ENCODE measurements at places on chromosomes 13 and 19. TPM values are rescaled to one million over a fixed set of nuclear protein-coding genes. Genes with fewer than 3 reads are reported as not detected.

DNA sequence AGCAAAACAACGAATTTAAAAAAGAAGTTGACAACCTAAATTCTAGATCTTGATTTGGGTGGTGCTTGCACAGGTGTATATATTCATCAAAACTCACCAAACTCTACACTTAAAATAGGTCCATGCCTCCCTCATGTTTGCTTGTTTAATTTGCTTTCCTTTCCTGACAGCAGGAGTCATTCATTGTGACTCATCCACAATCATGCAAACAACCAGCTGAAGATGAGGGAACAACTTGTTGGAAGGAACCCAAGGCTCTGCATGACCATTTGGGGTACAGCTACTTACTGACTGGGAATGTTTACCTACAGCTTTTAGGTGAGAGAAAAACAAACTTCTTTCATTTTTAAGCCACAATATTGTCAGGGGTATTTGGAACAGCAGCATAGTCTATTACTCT is 96.6 kb downstream of the RXFP2 start:
- peak; percentile 73 for DNase-seq

GRCh38 chr19:35859414-35859813 is 2.7 kb downstream of the KIRREL2 start:
- DNase-seq = no peak

DNA sequence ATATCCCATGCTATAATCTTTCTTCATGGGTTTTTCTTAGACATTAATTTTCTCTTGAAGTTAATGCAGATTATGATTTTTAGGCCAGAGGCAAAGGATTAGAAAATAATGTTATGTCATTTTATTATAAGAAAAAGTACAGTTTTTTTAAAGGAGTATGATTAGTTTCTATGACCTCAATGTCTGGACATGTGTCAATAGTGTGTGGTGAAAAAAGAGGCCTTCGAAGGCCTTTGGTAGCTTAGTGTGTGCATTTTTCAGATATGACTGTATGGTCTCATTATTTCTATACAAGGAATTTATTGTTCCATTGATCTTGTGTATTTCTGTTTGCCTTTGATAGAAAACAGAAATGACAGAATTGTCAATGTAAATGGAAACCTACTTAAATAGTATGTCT is 195.6 kb downstream of the GPC5 start:
- DNase-seq = no peak

DNA sequence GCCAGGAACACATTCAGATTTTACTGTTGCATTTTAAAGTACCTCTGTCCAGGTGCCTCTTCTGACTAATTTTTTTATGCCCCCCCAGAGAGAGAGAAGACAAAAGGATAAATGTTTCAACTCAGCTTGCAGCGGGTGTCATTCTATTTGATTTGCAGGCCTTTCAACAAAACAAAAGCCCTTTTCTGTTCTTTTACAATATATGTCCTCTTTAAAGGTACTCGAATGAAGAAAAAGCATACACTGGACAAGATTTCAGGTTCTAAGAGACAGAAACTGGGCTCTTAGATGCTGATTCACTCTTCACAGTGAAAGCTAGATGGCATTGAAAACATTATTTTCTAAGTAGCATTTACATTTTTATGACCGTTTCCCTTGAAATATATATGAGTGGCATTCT is 2.9 kb upstream of the FRY start:
- no peak for DNase-seq

DNA sequence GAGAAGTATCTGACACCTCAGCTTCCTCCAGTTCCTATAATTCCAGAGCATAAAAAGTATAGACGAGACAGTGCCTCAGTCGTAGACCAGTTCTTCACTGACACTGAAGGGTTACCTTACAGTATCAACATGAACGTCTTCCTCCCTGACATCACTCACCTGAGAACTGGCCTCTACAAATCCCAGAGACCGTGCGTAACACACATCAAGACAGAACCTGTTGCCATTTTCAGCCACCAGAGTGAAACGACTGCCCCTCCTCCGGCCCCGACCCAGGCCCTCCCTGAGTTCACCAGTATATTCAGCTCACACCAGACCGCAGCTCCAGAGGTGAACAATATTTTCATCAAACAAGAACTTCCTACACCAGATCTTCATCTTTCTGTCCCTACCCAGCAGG is 3.1 kb downstream of the KLF5 start:
- DNase-seq = no peak

The FGF21 gene
- not detected for total RNA-seq

DNA sequence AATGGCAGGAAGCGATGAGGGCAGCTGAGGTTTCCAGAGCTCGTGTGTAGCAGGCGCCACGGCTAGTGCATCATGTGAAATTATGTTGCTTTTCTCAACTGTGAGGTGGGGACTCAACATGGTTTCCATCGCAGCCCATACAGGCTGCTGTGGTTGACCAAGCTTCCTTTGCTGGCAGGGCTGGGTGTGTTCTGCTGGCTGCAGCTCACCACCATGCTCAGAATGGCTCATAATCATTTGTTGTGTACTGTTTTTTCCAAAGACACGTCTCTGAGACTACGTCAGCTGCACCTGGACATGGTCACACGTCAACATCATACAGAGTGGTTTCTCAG is 16.1 kb upstream of the RASA3 start:
- DNase-seq = no peak
